ENCODE measurements at places on chromosomes 1 and 21.

DNA sequence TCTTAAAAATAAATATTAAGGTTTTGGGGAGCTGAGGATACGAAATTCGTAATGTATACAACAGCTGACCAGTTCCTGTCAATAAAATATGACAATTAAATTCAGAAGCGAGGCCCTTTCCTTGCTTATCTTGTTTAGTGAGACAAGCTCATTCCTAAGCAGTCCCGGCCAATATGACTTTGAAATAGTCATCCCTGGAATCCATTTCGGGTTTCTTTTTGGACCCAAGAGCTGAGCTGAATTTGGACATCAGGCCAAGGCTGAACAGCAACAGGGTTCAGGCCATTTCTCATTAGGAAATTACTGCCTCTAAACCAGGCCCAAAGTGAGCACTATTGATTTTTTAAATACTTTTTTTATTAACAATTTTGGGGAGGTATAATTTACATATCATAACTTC, 17.3 kb upstream of the FMN2 start:
- no peak for DNase-seq

GRCh38 chr1:222390181-222390580, 157.7 kb downstream of the HHIPL2 start:
- DNase-seq = no peak

GRCh38 chr21:33522953-33523349, 19.0 kb downstream of the GART start:
- DNase-seq = no peak

- no peak for DNase-seq
Measured at GRCh38 chr1:225770561-225771248, 6.9 kb upstream of the SRP9 start.

DNA sequence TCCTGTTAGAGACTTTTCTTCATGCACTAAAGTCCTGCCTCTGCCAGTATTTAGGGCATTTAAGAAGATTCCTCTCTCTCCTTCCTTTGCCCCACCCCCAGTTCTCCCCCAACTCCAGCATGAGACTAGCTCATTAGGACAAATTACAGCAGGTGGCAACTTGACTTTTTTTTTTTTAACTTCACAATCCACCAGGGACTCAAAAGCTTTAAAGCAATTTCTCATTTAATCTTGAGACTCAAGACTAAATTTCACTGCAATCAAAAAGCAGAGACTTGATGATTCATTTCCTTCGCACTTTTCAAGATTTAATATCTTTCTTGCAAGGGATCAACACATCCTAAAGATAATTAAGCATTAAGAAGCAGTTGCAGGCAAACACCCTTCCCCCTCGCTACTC, 74.9 kb downstream of the WLS start:
- DNase-seq = no peak

Measured in nucleus accumbens (tissue), 56 donors.